Muscle of arm (tissue), 14 donors: ENCODE measurements at places on chromosomes 12 and 14.

GRCh38 chr12:102702447-102703114 is 214.5 kb downstream of the PAH start:
- peak; percentile 63 for DNase-seq

- DNase-seq, result no peak
Measured at GRCh38 chr14:72547999-72548398, 345.9 kb downstream of the DPF3 start.

DNA sequence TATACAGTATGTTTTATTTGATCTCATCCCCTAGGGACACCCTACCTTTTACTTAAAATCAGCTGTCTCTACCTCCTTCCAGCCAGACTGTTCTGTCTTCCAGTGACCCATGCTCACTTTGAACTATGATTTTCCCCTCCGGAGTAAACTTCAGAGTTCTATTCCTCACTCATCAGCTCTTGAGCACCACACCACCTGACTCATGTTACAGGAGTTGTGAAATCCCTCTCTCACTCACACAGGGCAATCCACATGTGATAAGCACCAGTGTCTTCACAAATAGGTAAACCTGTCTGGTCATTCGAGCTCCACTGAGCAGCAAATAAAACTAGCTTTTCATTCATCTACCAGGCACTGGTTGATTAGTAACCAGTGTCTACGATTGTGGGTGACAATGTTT is 177.3 kb upstream of the BMP4 start:
- DNase-seq, result no peak

DNA sequence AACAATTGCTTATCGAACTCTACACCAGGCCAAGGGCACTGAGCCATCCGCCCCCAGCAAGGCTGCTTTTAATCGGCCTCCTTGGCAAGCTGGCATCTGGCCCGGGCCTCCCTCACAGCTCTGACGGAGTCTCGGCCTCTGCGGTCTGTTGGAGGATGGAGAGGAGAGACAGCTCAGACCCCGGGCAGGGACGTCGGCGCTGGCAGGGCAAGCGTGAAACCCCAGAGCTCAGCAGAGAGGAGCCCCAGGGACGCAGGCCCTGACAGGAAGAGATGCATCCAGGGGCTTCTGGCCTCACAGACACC is 17.5 kb downstream of the CAMKK2 start:
- no peak for DNase-seq

GRCh38 chr14:76697246-76697905 is 63.9 kb upstream of the VASH1 start:
- DNase-seq, result no peak
